ENCODE measurements at places on chromosomes 3 and 15. TPM values are rescaled to one million over a fixed set of nuclear protein-coding genes. Genes with fewer than 3 reads are reported as not detected.
A peak's percentile ranks its signal among the peaks of the same experiment; 100 is the strongest.

Gene PAK2
- 186 TPM for total RNA-seq

- no peak for DNase-seq
Observed at GRCh38 chr3:135085652-135086436, 290.8 kb downstream of the EPHB1 start.

Gene NECTIN3
- total RNA-seq = 57.7 TPM

DNA sequence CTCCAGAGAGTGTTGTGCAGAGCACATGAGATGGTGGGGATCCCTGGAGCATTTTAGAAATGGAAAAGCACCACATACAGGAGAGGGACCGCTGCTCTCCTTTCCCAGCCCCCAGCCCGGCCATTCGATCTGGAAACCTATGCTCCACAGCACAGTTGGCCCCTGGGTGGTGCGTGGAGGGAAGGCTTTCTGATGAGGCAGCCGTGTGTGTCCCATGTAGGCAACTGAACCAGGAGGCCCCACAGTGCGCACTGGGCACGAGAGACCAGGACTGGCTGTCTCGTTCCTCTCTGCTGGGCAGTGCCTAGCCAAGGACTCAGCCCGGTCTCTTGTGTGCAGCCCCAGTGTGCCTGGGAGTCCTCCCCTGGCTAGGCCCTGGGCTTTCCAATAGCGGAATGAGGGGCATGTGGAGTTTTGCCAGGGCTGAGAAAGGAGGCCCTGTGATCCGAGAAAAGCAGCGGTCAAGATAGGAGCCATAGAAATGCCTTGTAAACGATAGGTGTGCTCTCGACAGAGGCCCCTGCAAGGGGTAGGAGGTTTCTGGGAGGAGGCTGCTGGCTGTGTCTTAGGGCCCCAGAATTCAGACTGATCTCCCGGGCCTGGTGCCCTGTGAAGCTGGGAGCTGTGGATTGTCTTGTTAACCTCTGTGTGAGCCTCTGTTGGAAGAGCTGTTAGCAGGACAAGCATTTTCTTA is 39.0 kb downstream of the CHDH start:
- no peak for DNase-seq

Gene DUOXA2
- not detected for total RNA-seq

Gene RARRES1
- total RNA-seq = 1.3 TPM

Gene CASR
- not detected for total RNA-seq

Gene ATP13A4
- not detected for total RNA-seq

Gene GCNT3
- not detected for total RNA-seq

- DNase-seq = no peak
Observed at GRCh38 chr3:38114052-38114874, 22.7 kb downstream of the ACAA1 start.

- no peak for DNase-seq
Observed at GRCh38 chr3:8856721-8857120, 87.3 kb upstream of the OXTR start.

GRCh38 chr3:3600665-3601340 is 198.4 kb upstream of the LRRN1 start:
- DNase-seq = no peak

Gene SNAP23
- 181 TPM for total RNA-seq

- peak; percentile 19 for DNase-seq
Observed at GRCh38 chr3:62567097-62568021, 194.0 kb upstream of the FEZF2 start.

Gene GUCA1C
- not detected for total RNA-seq

GRCh38 chr15:85777250-85778106 is 17.2 kb downstream of the KLHL25 start:
- DNase-seq = no peak

DNA sequence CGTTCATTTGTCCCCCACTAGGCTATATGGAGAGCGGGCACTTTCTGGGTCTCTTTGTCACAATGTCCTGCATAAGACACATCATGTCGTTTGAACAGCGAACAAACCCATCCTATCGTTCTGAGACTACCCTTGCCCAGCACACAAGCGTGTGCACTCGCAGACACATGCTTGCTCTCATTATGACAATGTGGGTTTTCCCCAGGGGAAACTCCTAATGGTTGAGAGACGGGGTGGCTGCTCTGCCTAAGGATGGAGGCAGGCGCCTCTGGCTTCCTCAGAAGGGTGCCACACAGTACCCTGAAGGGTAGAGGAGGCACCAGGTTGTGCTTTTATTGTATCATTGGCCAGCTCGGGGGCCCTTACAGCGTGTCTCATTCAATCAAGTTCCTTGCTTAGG is 51.0 kb upstream of the MYZAP start:
- DNase-seq = no peak

GRCh38 chr15:39034816-39035215 is 470.2 kb upstream of the RASGRP1 start:
- no peak for DNase-seq

Gene TUSC2
- 19.7 TPM for total RNA-seq

DNA sequence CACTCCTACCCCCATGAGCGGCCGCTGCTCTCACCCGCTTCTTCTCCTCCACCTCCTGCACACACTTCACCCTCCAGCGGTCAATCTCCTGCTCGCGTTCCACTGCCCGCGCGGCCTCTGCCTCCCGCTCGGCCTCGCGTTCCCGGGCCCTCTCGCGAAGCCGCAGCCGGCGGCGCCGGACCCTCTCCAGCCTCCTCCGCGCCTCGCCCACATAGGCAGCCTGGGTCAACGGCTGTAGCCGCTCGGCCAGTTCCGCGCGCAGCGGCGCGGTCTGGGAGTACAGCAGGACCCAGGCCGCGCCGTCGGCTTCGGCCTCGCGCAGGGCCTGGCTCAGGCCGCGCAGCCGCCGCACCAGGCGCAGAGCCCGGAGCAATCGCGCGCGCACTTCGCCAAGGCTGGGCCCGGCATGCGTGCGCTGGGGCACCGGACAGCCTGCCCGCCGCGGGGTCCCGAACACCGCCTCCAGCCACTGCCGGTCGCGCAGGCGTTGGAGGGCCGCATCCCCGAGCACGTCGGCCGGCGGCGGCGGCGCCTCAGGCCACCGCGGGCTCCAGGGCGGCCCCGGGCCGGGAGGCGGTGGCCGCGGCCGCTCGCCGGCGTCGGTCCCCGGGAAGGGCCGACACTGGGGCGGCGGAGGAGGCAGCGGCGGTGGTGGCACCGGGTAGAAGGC is 595 bp downstream of the PDCD7 start:
- peak; percentile 77 for DNase-seq

Measured in dermis blood vessel endothelial cell (primary cell).